ENCODE measurements at places on chromosomes 5 and 9. TPM values are rescaled to one million over a fixed set of nuclear protein-coding genes. Genes with fewer than 3 reads are reported as not detected.

Gene HBEGF
- total RNA-seq: 8.0 TPM

Gene KCNV2
- not detected for total RNA-seq

Gene AGXT2
- total RNA-seq: not detected

Gene PRDM9
- total RNA-seq: not detected

Gene FAM219A
- total RNA-seq: 22.5 TPM

Gene IFNA13
- not detected for total RNA-seq

Data from HFFc6 (cell line).